ENCODE measurements at places on chromosomes 3 and 15. TPM values are rescaled to one million over a fixed set of nuclear protein-coding genes. Genes with fewer than 3 reads are reported as not detected.
A peak's percentile ranks its signal among the peaks of the same experiment; 100 is the strongest.

GRCh38 chr15:55289011-55289745, 435 bp downstream of the RAB27A start:
- no peak for DNase-seq

- no peak for DNase-seq
Measured at GRCh38 chr15:68497206-68497910, 65.4 kb upstream of the ITGA11 start.

DNA sequence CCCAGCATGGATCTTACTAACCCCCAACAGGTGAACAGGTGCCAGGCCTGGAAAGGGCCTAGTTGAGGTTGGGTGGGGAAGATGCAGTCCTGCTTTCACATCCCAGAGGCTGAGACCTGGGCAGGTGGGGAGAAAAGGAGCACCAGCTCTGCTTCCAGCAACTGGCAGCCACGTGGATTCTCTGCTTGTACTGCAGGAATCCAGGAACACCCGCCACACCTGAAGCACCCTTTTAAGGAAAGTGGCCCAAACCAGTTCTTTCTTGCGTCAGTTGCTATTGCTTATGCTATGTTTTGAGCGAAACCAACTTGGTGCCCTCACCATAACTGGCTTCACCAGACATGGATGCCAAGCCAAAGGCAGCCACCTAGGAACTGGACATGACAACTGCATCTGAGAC, 28.1 kb upstream of the NEO1 start:
- no peak for DNase-seq

DNA sequence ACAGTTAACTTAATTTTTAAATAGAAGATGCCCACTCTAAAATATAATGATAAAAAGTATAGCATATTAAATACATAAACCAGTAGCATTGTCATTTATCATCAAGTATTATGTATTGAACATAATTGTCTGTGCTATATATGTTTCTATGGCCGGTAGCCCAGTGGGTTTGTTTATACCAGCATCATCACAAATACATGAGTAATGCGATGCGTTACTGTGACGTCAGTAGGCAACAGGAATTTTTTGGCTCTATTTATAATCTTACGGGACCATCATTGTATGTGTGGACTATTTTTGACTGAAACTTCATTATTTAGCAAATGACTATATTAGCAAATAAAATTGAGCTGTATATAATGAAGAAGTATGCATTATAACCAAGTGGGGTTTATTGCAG, 82.1 kb downstream of the FLNB start:
- DNase-seq, result no peak

- DNase-seq, result no peak
Measured at GRCh38 chr3:33544126-33544525, 103.9 kb upstream of the UBP1 start.

- no peak for DNase-seq
Measured at GRCh38 chr3:39184968-39185285, 7.5 kb downstream of the XIRP1 start.

GRCh38 chr3:102180280-102180931, 254.4 kb upstream of the ZPLD1 start:
- no peak for DNase-seq

GRCh38 chr3:197197334-197197733, 101.1 kb downstream of the DLG1 start:
- no peak for DNase-seq

- no peak for DNase-seq
Measured at GRCh38 chr15:78101423-78102105, 9.2 kb downstream of the SH2D7 start.

DNA sequence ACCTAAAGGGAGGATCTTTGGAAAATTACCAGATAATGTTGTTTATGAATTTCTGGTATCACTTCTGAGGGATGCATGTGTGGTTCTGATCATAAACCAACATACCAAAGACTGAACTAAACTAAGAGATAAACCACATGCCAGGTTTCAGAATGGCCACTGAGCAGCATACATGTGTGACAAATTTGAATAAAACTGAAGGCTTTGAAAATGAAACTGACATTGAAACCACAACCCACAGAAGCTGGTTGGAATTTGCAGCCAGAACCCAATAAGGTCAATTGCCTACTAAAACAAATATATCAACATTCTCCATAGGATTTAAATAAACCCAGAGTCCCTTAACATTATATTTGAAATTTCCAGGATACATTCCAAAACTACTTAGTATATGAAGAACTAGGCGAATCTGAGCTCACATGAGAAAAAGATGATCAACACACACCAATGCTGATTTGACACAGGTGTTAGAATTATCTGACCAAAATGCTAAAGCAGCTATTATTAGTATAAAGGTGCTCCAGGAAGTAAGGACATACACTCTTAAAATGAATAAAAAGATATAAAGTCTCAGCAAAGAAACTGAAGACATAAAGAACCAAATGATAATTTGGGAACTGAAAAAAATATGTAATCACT, 125.0 kb downstream of the ZNF280D start:
- DNase-seq, result no peak

- no peak for DNase-seq
Measured at GRCh38 chr3:159018341-159018740, 216.5 kb downstream of the MFSD1 start.

- no peak for DNase-seq
Measured at GRCh38 chr3:32913790-32914446, 37.5 kb upstream of the CCR4 start.

DNA sequence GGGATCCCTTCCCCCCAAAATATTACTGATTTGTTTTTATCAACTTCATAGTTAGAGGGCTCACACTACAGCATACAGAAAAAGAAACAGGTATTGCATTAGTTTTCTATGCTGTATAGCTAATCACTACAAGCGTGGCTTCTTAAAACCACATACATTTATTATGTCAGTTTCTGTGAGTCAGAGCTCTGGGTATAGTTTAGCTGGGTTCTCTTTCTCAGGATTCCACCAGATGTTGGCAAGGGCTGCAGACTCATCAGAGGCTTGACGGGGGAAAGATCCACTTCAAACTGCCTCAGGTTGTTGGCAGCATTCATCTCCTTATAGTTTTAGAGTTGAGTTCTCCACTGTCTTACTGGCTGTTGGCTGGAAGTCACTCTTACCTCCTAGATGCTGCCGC, 328.0 kb downstream of the NLGN1 start:
- no peak for DNase-seq

GRCh38 chr3:41598402-41599126, 363.3 kb downstream of the ULK4 start:
- no peak for DNase-seq

- DNase-seq, result no peak
Measured at GRCh38 chr3:42807929-42808328, 1.3 kb upstream of the ACKR2 start.

DNA sequence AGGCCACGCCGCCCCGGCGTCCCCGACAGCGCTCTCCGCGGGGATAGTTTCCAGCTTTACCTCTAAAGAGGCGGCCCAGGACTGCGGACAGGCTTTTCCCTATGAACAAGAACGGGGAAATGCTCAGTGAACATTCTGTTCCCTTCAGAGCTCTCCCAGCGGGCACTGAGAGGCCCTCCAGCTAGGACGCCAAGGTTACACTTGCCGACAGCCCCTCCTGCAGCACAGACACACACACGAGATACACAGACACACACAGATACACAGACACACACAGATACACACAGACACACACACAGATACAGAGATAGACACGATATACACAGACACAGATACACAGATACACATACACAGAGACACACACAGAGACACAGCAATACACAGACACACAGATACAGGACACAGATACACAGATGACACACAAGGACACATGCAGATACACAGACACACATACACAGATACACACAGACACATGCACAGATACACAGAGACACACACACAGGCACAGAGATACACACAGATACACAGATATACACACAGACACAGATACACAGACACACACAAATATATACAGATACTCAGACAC, 533 bp upstream of the OCA2 start:
- no peak for DNase-seq

GRCh38 chr15:58138106-58138505, at the start of gene AQP9:
Gene AQP9, plus strand, starts transcription at chr15:58138381. Its CDS starts 185 bp downstream, at chr15:58138566.
- no peak for DNase-seq

- DNase-seq, result no peak
Measured at GRCh38 chr15:99953886-99954285, 220.6 kb upstream of the LYSMD4 start.

- DNase-seq, result no peak
Measured at GRCh38 chr3:117674321-117674720, 964.7 kb downstream of the TUSC7 start.

DNA sequence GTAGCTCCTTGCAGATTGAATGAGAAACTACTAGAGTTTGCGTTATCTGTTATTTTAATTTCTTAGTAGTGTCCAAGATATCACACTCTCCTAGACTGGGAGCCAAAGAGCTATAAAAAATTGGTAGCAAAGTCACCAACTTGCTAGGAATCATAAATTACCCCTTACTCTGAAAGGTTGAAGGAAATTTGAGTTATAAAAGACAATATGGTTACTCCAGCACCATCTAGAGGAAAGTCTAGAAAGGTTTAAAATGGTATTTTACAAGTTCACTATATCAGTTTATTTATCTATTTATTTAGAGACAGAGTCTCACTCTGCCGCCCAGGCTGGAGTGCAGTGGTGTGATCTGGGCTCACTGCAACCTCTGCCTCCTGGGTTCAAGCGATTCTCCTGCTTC, 121.6 kb downstream of the RBPMS2 start:
- peak; percentile 36 for DNase-seq

DNA sequence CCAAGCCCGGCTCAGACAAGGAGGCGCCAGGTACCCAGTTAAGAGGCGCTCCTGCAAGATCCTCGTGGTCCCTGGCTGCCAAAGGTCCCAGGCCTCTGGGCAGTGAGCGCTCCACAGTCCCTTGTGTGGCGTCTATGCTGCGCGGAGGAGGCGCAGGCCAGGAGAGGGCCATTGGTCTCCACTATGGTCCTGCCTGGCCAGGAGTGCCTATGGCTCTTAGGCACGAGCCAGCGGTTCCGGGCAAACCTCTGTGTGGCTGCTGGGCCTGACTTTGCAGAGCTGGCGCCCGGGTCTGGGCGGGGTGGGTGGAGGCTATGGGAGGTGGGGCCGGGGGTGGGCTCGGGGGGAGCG, 660 bp upstream of the ADAMTSL3 start:
- no peak for DNase-seq

GRCh38 chr3:29481249-29481648, 200.4 kb downstream of the RBMS3 start:
- no peak for DNase-seq

DNA sequence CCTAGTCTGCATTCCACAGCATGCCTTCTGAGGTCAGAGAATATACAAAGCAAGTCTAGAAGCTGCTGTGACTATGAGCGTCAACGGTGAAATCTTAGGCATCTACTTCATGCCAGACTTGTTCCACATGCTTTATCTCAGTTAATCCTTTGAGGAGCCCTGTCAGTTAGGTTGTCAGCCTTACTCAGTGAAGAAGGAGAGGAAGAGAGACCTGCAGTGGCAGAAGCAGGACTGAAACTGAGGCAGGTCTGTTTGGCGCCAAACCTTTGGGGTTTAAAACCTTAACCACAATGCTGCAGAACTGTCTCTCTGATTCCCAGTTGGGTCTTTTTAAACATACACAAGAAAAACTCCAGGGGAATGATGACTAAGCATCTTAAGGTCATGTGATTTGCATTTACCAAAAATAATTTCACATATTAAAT, 139.0 kb upstream of the LIPC start:
- no peak for DNase-seq

DNA sequence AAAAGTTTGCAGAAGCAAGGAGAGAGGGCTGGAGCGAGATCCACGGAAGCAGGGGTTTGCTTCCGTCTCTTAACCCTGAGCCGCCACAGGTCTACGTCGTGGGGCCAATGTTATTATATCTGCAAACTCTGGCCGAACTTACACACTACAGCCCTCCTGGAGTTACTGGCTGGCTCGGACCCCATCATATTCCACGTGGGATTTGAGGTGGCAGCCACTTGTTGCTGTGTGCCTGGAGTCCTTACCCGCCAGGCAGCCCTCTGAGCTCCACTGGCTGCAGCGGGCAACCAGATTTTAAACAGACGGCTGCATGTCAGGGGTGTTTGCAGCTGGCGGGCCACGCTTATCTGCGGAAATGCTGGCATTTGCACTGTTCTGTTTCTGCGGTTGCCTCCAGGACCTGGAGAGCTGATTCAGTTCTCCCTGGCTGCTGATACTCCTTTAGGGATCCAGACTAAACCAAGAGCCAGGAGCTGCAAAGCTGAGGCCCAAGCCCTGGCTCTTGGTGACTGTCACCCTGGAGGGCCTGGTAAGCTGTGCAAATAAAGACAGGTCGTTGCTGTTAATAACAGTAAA, 34.7 kb downstream of the TM2D3 start:
- DNase-seq, result no peak

DNA sequence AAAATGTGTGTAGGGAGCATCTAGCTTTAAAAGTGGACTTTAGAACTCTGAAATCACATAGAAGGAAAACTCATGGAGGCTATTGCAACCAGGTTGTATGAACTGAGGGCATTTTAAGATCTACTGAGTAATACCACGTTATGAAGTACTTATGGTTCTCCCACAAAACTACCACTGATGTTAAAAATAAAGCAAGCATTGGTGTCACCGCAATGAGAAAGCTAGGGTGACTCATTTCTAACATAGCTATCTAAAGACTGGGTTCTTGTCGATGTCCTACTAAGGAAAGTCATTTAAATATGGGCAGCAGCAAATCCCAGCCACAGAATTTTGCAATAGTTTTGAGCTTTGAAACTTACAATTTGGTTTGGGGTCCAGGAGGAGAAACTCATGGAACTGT, 584.8 kb downstream of the DIPK2A start:
- DNase-seq, result no peak

DNA sequence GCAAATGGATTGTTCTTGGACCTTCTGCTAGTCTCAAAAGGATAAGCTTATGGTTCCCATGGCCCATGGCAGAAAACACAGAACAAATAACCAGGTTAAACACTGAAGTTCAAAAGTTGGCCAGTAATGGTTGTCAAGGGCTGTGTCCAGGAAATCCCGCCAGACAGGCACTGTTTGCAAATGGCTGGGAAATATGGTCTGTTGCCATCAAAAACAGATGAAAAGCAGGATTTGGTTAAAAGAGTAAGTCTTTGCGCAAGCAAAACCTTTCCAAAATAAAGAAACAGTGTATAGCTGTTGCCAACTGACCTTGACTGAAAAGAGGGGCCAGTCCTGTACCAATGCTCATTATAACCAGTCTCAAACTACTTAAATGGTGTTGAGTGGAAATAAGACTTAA, 58.6 kb downstream of the WWTR1 start:
- no peak for DNase-seq

The AGBL1 gene
- 0.02 TPM for polyA plus RNA-seq

The PCBP4 gene
- polyA plus RNA-seq, result 21.0 TPM

The DNASE1L3 gene
- polyA plus RNA-seq, result 12.9 TPM

The PLA2G4D gene
- 2.7 TPM for polyA plus RNA-seq

The PP2D1 gene
- not detected for polyA plus RNA-seq

The MCF2L2 gene
- 1.0 TPM for polyA plus RNA-seq

The SERPINI2 gene
- 0.34 TPM for polyA plus RNA-seq

The METTL6 gene
- polyA plus RNA-seq, result 16.7 TPM

The PFKFB4 gene
- 3.5 TPM for polyA plus RNA-seq

The ITGB5 gene
- 16.9 TPM for polyA plus RNA-seq

The INSYN1 gene
- polyA plus RNA-seq, result 1.1 TPM

The RPL22L1 gene
- 245 TPM for polyA plus RNA-seq

The RETNLB gene
- 0.09 TPM for polyA plus RNA-seq

The CYP1A2 gene
- 0.05 TPM for polyA plus RNA-seq

The TTC21A gene
- 12.3 TPM for polyA plus RNA-seq

The GALK2 gene
- 13.9 TPM for polyA plus RNA-seq

Measured in thymus (tissue), 14 donors.